ENCODE measurements at places on chromosomes 3 and 15.

DNA sequence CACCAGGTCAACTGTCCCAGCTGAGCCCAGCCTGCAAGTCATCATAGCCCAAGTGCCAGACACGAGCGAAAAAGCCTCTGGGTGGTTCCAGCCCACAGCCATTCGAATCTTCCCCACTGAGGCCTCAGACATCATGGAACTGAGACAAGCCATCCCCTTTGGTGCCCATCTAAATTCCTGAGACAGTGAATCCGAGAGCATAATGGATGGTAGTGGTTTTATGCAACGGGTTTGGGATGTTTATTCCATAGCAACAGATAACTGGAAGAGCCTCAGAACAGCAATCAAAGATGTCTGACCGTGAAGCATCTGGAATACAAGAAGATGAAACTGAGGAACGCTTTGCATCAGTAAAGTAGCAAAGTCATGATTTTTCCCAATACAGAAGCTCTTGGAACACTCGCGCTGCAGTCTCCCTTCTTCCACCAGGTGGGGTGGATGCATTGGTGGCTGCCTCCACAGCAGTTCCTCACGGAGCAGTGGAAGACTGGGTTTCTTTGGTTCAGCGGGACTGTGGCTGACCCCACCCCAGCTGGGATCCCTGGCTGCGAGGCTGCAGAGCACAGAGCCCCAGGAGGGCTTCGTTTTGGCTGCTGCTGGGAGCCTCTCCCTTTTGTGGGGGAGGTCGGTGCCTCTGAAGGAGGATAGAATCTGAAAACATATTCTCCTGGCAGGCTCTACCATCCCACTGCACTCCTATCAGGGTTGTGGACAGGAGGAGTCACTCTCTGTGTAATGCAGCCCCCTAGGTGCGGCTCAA is 26.4 kb upstream of the PDE8A start:
- no peak for DNase-seq

DNA sequence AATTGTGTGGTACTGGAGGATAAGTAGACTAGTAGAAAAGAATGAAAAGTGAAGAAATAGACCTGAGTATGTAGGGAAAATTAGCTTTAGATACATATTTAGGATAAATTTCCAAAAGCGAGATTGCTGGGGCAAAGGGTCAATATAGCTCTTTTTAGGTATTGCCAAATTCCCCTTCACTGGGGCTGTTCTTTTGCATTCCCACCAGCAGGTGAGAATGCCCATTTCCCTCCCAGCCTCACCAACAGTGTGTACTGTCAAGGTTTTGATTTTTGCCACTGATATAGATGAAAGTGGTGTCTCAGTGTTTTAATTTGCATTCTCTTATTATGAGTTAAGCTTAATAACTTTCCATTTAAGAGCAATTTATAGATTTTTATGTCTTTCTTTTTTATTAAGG is 35.7 kb upstream of the BHLHE40 start:
- no peak for DNase-seq

GRCh38 chr15:56798639-56799038 is 65.3 kb upstream of the ZNF280D start:
- DNase-seq: peak; percentile 22

DNA sequence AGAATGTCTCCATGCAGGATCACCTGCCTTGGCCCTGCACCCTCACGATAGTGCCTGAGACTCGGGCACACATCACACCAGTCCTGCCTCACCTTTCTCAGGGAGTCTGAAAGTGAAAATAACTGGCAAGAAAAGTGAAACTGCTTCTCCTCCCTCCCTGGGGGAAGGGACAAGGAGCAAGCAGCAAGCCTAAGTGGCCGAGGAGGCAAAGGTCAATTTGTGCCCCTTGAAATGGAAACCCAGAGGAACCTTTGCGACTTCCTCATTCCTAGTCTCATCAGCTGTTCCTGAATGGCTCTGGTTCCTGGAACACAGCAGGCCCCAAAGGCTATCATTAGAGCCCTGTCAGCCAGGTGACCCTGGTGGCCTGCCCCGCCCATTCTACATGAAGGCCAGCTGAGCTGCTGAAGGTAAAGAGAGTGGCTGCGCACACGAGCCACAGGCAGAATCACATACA is 28.0 kb upstream of the SLCO2A1 start:
- DNase-seq: no peak

- no peak for DNase-seq
Observed at GRCh38 chr3:129051871-129052340, 8.7 kb upstream of the GP9 start.
